ENCODE measurements at places on chromosomes 5 and 9.

GRCh38 chr9:16150501-16150900, 597.7 kb downstream of the CCDC171 start:
- DNase-seq = no peak

- DNase-seq = no peak
Measured at GRCh38 chr5:132601071-132601728, 44.4 kb downstream of the RAD50 start.

DNA sequence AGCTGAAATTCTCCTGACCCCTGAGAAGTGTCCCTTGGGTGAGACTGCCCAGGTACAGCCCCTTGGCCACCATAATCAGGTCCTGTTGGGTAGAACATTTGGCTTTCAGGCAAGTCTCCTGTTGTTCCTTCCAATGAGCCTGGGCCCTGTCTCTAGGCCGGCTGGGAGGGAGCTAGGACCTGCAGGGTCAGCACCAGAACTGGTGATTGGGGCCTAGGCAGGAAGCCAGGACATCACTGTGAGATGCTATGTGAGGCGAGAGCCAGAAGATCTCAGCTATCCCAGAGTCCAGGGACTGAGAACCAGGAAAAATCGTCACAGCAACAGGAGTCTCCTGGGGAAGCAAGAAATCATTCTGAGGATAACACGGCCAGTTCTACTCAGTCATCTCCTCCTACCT, 51.5 kb downstream of the PCDH1 start:
- DNase-seq = no peak

- no peak for DNase-seq
Measured at GRCh38 chr5:16712620-16713019, 95.8 kb upstream of the RETREG1 start.

DNA sequence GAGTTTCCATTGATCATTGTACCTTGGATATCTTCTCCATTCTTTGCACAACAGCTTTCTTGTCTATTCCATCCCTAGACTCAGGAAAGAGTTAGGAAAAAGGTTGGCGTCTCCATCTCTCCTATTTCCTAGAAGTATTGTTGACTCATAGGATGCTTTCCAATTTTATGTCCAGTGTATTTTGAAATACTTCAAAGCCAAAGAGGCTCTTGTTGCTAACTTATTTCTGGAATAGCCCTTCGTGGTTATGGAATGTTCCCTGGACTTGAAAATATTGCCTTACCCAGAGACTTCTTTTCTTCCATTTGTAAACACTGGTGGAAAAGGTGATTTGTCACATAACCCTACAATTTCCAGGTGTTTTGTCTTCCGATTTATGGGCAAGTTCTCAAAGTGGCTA, 402.3 kb upstream of the ZNF608 start:
- DNase-seq = no peak

DNA sequence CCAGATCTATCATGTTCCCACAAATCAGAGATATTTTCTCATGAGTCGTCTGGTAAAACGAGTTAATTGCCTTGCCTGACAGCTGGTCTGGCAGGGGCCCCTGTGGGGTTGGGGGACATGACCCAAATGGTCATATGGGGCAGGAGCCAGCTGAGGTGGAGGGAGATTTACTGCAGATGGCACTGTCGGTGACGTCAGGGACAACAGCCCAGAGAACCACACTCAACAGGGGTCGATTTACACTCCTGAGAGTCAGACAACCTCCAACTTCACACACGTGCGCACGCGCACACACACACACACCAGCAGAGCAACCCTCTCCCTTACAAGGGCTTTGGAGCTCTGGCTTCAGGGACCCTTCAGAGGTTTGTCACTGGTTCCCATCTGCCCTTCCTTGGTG, 23.4 kb upstream of the GABRP start:
- no peak for DNase-seq

DNA sequence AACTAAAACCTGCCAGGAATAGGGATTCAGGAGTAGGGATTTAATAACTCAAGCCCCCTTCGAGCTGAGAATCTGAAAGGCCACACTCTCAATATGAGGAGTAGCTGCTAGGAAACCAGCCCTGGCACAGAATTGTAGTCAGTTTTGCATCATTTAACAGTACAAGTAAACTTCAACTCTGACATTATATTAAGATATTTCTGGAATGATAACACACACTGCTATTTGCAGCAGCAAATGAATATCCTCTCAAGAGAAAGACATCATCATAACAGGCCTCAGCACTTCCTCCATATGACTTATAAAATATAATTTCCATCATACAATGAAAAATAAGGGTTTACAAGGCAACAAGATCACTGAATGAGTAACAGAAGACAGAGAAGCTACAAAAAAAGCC, 138.2 kb upstream of the RFX3 start:
- DNase-seq = no peak

GRCh38 chr5:156405988-156406387, 79.0 kb downstream of the SGCD start:
- no peak for DNase-seq

GRCh38 chr5:17360879-17361278, 137.2 kb upstream of the TAF11L2 start:
- DNase-seq = no peak

DNA sequence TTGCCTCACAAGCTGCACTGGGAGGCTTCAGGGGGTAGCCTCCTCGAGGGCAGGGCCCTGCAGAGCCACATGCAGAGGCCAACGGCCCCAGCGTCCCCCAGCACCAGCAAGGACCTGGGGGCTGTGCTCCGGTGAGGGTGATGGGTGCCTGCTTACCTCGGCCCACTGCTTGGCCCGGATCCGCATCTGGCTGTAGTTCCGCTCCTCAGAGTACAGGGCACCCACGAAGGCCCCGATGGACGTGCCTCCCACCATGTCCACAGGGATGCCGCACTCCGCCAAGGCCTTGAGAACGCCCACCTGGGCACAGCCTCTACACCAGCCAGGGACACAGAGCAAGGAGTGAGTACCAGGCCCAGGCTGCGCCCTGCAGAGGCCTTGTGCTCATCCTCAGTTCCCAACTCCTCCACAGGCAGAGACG, 8.0 kb upstream of the NSMF start:
- no peak for DNase-seq

DNA sequence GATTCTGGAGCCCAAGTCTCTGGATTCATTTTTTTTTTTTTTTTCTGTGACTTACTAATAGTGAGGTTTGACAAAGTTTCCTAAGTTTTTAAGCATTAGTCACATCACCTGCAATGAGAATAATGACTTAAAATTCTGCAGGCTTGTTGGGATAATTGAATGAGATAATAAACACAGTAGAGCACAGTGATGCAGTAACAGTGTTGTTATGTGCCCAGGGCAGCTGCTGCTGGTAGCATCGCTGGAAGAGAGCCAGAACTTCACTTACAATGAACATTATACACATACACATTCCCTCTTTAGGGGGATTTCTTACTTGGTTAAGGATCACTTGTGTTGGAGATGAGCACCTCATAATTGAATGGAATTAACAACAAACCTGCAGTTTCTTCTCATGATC, 78.9 kb downstream of the ALDH7A1 start:
- DNase-seq = no peak

GRCh38 chr5:83230511-83230910, 153.2 kb downstream of the XRCC4 start:
- DNase-seq = no peak

- DNase-seq = peak; percentile 61
Measured at GRCh38 chr5:142151436-142152383, 43.1 kb downstream of the NDFIP1 start.

DNA sequence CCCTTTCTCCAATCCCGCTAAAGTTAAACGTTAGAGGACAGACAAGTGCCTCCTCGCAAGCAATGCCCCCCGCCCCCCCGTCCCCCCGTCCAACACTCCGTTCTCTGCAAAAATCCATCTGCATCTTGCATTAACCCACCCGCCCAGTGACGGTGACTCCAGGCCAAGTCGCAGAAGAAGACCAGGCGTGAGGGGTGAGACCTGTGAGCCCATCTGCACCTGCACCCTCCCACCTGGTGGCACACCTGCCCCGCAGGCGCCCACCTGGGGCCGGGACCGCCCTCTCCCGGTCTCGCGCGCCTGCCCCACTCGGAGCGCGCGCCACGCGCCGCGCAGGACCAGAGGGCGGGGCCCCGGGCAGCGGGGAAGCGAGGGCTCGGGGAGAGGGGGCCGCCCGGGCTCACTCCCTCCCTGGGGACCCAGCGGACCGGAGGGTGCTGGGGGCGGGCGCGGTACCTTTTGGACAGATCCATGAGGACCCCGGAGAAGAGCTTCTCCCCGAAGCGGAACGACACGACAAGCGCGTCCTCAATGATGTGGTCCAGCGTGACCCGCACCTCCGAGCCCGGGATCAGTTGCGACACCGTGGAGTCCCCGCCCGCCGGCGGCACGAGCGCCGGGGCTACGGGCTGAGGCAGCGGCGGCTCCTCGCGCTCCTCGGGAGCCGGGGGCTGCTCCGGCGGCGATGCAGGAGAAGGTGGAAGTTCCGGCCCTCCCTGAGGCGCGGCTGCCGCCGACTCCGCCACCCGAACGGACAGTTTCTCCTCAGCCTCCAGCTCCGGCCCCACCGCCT, 705 bp downstream of the PWWP2A start:
- DNase-seq = no peak

GRCh38 chr5:6080930-6081726, 297.2 kb downstream of the MED10 start:
- DNase-seq = no peak

GRCh38 chr9:35832814-35833213, 3.8 kb downstream of the TMEM8B start:
- DNase-seq = no peak

GRCh38 chr9:80951675-80952074, 737.7 kb downstream of the TLE1 start:
- DNase-seq = no peak

DNA sequence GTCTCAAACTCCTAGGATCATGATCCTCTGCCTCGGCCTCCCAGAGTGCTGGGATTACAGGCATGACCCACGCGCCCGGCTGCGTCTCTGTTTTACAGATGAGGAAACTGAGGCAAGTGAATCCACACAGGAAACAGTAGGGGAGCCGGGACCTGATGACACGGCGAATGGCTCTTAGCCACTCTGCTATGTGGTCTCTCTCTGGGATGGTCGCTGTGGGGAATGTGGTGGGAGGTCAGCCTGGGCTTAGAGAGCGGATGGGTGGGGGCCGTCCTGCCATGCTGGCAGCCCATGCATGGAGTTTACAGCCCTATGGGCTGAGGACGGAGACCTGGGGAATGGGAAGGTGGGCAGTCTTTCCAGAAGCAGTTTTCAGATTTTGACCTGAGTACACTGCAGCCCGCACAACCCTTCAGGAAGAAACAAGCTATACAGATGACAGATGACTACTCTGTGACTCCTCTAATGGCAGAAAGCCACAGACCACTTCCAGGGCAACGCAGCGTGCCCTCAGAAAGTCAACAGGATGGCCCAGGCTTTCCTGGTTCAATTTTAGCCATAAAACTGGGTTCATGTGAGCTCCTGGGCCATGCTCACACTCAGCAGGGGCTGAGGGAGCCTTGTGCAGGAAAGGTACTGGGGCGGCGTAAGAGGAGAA, 136.1 kb upstream of the RAPGEF1 start:
- no peak for DNase-seq

DNA sequence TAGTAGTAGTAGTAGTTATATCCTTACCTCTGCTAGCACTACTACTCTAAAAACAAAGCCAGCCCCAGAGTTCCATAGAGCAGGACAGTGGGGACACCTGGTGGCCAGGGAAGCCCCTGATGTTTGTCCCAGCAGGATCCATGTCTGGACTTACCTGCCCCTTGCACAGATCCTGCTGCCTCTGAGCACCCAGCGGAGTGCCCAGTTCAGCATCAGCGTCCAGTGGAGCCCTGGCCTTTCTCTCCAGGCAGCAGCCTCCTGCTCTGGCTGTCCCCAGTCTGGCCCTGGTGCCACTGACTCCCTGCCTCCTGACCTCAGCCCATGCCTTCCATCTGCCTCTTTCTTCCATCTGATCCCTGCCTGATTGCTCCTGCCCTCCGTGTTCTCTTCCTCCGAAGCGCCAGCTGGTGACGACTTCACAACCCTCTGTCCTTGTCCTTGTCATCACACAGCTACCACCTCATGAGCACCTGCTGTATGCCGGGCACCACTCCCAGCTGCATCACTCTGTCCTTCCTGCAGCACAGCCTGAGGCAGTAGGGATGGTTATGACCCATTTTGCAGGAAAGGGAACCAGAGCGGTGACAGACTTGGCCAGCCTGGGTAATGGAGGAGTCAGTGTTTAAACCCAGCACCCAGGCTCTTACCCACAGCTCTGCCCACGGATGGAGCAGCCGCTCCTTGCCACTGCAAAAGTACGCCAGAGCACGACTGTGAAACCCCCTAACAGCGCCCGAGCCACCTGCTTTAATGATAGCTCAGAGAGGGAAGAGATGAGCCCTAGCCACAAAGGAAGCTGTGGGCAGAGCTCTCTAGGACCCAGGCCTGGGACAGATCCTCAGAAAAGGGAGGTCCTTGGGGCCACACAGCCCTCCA, 11.5 kb downstream of the SARDH start:
- DNase-seq = no peak

- DNase-seq = no peak
Measured at GRCh38 chr5:135059000-135059923, 25.2 kb upstream of the PITX1 start.

DNA sequence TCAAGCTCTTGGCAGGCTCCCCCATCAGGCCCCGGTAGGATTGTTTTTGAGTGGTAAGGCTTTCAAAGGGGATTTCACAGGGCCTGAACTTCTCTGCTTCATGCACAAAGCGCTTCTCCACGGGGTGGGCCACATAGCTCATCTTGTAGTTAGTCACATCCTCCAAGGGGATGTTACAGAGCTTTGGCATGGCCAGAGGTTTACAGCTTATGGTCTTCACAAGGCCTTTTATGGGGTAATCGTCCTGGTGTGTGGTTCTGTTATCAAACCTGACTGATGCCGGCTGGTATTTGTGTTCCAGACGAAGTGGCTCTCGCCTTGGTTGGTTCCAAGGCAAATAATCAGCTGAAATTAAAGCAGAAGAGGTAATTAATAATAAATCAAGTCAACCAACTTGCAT, 104.3 kb downstream of the SAXO1 start:
- no peak for DNase-seq

- DNase-seq = no peak
Measured at GRCh38 chr9:69065660-69066059, 30.1 kb downstream of the FXN start.

GRCh38 chr5:75226916-75227315, 9.8 kb downstream of the ANKRD31 start:
- DNase-seq = no peak

DNA sequence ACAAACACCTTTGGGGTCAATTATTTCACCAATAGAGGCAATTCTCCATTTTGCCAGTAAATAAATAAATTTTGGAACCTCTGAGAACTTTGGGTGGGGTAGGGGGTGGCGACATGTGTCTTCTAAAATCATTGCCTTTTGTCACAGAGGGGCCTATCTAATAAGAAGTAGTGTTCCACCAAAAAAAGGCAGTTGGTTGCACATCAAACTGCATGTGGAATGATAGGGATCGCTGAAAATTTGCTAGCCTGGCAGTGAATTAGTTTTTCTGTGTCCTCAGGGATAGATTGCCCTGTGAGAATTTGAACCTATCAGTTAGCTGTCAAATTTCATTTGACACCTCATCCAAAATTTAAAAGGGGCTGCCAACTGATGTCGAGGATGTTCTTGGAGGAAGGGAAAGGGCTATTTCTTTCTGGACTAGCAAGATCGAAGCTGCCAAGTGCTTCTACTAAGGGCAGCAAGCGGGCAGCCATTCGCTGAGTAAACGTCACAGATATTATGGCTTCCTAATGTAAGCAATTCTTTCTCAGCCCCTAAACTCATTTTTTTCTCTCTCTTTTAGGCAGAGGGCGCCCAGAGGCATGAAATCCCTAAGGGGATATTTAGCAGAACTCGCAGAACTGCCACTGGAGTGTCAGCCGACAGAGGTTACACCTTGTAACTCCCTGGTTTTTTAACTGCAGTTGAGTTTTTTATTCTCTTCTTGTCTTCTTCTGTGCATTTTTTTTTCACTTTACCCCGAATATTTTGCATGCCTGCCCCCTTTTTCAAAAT, 2208.1 kb upstream of the WWC1 start:
- no peak for DNase-seq

- DNase-seq = no peak
Measured at GRCh38 chr5:93845376-93845775, 104.0 kb upstream of the POU5F2 start.

Data from retinal pigment epithelial cell (primary cell).